ENCODE measurements at places on chromosomes 6 and 20. TPM values are rescaled to one million over a fixed set of nuclear protein-coding genes. Genes with fewer than 3 reads are reported as not detected.

SLC22A23 gene
- total RNA-seq = 4.3 TPM

GRCh38 chr20:3313683-3314065 is 74.7 kb upstream of the SLC4A11 start:
- DNase-seq = no peak

UNC93A gene
- not detected for total RNA-seq

CAP2 gene
- 69.6 TPM for total RNA-seq

DNA sequence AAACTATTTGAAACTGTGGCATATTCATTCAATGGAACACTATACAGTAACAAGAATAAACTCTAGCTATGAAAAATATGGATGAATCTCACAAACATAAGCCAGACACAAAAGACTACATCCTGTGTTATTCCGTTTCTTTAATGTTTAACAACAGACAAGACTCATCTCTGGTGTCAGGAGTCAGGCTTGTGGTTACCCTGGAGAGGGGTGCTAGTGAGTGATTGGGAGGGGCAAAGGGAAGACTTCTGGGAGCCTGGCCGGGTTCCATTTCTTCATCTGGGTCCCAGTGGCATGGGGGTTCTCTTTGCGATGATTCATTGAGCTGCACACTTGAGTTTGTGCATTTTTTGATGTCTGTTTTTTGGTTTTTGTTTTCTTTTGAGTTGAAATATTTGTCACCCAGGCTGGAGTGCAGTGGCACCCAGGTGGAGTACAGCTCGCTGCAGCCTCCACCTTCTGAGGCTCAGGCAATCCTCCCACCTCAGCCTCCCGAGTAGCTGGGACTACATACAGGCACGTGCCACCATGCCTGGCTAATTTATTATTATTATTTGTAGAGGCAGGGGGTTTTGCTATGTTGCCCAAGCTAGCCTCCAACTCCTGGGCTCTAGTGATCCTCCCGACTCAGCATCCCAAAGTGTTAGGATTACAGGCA is 21.2 kb upstream of the TTPAL start:
- no peak for DNase-seq

HCRTR2 gene
- not detected for total RNA-seq

- no peak for DNase-seq
Observed at GRCh38 chr20:16064989-16065707, 508.1 kb downstream of the KIF16B start.

AARS2 gene
- total RNA-seq = 8.2 TPM

GRCh38 chr6:11975353-11975977 is 36.6 kb upstream of the HIVEP1 start:
- DNase-seq = no peak

DNA sequence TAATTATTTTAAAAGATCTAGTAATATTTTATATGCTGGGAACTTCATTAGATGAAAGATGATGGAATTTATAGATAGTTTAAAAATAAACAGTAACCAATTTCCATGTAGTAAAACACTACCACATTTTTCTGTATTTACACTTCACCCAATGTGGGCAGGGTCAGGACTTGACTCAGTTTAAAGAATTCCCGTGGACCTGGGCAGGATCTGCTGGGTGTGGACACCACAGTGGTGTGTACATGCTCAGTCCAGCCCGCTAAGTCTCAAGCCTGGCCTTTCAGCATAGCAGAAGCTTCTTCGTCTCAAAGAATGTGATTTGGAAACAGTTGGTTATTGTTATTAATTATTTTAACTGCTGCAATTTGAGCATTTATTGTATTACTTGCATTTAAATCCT is 364.2 kb downstream of the SYNE1 start:
- DNase-seq = peak; percentile 49

CLPSL1 gene
- total RNA-seq = not detected

COX4I2 gene
- 12.6 TPM for total RNA-seq

CNR1 gene
- 3.8 TPM for total RNA-seq

ADAT2 gene
- total RNA-seq = 1.9 TPM

GLP1R gene
- total RNA-seq = 4.3 TPM

- no peak for DNase-seq
Observed at GRCh38 chr20:53409447-53409717, 184.3 kb downstream of the ZNF217 start.

DNA sequence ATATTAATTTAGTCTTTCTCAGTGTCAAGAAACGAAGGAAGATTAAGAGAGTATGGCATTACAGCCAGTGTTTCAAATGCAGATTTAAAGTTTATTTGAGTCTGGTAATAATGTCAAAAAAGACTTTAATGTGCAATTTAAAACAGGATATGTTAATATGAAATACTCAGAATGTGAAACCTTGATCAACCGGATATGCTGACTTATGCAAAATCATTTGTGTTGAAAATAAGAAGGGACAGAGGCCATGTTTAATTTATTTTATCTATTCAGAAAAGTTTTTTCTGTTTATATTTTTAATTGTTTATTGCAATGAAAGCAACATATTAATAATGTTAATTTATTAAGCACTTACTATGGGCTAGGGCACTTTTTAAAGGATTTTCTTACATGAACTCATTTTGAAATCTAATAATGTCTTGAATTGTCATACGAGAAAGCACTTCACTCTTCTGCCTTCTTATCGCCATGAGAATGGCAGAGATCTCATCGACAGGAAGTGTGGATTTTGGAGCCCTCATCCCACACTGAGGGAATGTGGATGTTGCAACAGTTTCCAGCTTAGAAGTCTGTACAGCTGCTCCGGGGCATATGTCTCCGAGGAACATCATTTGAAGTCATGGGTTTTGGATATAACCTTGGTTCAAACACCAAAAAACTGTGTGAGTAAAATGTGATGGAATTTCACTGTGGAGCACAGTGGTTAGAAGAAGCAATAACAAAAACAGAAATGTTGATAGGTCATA is 1410.4 kb downstream of the EPHA7 start:
- no peak for DNase-seq

DNA sequence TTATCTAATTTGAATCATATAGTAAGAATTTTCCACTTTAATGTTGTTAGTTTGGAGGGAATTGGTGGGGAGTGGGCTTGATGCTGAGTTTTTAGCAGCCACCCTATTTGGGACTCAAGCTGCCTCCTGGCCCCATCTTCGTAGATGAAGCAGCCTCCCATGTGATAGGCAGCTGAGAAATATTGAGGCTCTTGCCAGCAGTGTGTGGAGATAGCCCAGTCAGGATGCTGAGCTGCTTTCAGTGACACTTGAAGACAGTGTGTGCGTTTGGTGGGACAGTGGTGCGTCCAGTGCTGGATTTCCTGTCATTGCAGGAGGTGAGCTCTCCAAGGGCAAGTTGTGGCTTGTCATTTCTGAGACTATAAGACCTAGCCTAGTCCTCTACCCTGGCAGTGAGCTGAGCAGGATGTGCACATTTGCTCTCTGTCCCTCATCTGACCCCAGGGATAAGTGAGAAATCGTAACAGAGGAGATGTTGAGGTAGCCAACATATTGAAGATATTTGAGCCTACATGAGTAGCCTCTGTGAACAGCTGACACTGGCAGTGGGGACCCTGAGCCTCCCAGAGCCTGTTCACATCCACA is 47.9 kb upstream of the RNF8 start:
- DNase-seq = no peak

DNA sequence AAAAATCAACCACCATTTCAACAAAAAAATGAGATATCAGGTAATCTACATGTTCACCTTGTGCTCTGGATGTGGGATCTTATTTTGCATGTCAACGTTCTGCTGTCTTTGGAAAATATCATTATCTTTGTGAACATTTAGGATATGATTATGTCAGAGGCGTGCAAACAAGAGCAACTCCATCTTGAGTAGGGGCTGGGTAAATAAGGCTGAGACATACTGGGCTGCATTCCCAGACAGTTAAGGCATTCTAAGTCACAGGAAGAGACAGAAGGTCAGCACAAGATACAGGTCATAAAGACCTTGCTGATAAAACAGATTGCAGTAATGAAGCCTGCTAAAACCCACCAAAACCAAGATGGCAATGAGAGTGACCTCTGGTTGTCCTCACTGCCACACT is 28.8 kb upstream of the ZBTB24 start:
- DNase-seq = no peak

DNA sequence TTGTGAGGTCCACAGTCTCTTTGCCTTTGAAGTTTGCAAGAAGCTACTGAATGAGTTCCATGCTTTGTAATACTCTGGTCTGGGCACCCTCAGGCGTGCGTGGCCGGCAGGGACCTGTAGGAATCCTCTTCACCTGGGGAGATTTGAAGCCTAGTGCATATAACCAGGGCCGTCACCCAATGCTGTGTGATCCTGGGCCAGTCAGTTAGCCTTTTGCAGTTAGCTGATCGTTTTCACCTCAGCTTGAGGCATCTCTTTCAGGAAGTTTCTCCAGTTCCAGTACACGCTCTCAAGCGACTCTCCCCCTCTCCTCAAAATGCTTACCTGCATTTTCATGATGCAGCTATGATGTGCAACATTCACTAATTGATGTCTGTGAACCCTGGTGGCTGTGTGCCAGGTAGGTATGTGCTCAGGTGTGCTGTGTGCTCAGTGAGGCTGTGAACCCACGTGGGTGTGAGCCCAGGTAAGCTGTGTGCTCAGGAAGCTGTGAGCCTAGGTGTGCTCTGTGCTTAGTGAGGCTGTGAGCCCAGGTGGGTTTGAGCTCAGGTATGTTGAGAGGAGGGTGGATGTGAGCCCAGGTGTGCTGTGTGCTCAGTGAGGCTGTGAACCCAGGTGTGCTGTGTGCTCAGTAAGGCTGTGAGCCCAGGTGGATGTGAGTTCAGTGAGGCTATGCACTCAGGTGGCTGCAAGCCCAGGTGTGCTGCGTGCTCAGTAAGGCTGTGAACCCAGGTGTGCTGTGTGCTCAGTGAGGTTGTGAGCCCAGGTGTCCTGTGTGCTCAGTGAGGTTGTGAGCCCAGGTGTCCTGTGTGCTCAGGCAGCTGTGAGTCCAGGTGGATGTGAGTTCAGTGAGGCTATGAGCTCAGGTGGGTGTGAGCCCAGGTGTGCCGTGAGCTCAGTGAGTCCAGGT is 120.4 kb downstream of the PHACTR3 start:
- no peak for DNase-seq

- peak; percentile 57 for DNase-seq
Observed at GRCh38 chr6:36853325-36853724, 14.1 kb upstream of the CPNE5 start.

DNA sequence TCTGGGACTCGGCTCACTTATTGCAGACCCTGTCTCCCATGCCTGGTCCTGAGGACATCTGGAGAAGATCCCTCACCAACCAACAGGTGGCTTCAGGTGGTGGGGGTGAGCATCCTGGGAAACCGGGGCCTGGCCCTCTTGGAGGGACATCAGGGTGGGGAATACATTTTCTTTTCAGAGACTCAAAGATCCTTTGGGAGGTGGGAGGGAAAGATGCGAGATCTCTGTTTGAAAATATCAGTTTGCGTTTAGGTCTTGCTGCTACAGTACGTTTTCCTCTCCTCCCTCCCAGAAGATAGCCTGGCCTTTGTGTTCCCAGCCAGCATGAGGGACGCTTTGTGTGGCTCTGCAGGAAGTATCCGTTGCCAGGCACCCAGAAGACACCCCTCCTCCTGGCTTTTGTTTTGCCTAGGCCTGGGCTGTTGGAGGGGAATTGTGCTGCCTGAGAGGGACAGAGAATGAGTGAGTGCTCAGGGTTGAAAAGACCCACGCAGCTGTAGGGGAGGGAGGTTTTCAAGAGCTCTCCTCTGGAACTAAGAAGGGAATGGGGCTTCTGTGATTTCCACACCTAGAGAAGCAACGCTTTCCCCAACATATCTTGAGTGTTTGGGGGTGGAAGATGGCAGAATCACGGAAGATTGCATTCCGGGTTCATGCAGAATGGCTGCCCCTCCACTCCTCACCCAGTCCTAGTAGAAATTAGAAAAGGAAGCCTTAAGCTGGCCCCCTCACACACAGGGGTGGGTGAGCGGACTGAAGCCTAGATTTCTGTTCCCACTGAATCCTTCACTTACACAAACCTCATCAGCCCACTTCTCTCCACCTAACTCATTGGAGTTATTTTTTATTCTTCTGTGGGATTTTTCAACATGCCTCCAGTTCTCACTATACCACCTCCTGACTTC is 22.0 kb upstream of the SLC2A12 start:
- no peak for DNase-seq

DNA sequence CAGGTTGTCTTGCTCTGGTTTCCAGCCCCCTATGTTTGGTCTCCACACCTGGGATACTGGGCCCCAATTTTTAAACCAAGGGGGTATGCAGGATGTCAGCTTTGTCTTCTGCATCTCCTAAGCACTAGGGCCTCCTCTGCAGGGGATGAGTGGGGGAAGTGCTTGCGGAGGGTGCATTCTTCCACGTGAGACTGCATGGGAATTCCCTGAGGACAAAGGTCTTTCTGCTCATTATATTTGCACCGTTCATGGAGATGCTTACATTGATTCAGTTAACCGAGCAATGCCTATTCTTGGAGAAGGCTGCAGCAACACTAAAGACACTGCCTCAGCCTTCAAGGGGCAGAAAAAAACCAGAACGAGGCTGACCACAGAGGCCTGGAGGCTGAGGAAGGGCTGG is 45.4 kb downstream of the RAB44 start:
- no peak for DNase-seq

BCAS1 gene
- total RNA-seq = not detected

DNA sequence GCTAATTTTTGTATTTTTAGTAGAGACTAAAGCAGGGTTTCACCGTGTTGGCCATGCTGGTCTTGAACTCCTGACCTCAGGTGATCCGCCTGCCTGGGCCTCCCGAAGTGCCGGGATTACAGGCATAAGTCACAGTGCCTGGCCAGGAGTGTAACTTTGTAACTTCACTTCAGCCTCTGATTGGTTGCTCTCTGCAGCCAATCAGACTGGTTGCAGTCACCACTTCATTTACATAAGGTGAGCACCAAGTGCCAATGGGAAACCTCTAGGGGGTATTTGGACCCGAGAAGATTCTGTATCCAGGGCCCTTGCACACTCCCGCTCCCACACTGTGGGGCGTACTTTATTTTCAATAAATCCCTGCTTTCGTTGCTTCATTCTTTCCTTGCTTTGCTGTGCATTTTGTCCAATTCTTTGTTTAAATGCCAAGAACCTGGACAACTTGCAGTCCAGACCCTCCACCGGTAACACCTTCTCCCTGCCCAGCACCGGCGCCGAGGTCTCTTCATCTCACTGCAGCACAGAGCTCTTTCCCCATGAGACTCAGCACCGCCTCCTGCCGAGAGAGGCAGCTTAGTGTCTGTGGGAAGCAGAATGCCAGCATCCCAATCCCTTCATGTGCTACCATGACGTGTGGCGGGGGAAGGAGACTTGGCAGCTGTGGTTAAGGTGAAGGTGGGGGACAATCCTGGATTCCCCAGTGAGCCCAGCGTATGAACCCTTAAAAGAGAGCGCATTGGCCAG is 14.0 kb upstream of the MRGBP start:
- no peak for DNase-seq

- DNase-seq = no peak
Observed at GRCh38 chr6:81843302-81843701, 90.8 kb upstream of the TENT5A start.

RAMACL gene
- 0.71 TPM for total RNA-seq
